Bronchial smooth muscle cell (primary cell): ENCODE measurements at places on chromosomes 7 and 10. TPM values are rescaled to one million over a fixed set of nuclear protein-coding genes. Genes with fewer than 3 reads are reported as not detected.

CHRM2 gene
- total RNA-seq = 0.32 and 3.0 TPM in 2 replicates

TUBB8 gene
- total RNA-seq = not detected in 2 replicates

NAT16 gene
- total RNA-seq = not detected in 2 replicates

ADRB1 gene
- total RNA-seq = not detected in 2 replicates

MARVELD1 gene
- total RNA-seq = 9.5 and 14.8 TPM in 2 replicates

TMEM130 gene
- total RNA-seq = 0.69 and 1.3 TPM in 2 replicates

COX19 gene
- 8.0 and 9.5 TPM in 2 replicates for total RNA-seq

SLC25A28 gene
- 15.3 and 32.3 TPM in 2 replicates for total RNA-seq

CNPY4 gene
- 44.4 and 75.6 TPM in 2 replicates for total RNA-seq

RARRES2 gene
- 2.4 and 11.5 TPM in 2 replicates for total RNA-seq

TAS2R4 gene
- total RNA-seq = 0.79 and 1.3 TPM in 2 replicates

DNAJB9 gene
- 28.4 and 49.2 TPM in 2 replicates for total RNA-seq

AKR1D1 gene
- not detected in 2 replicates for total RNA-seq

PRLHR gene
- 0.09 TPM in 1 of 2 replicates, not detected in the other for total RNA-seq

ZNF736 gene
- total RNA-seq = 5.8 and 8.8 TPM in 2 replicates

JAZF1 gene
- total RNA-seq = 5.9 and 6.0 TPM in 2 replicates

PLEKHS1 gene
- not detected in 2 replicates for total RNA-seq

NUDT13 gene
- 1.5 and 1.6 TPM in 2 replicates for total RNA-seq
